GM12892 (cell line): ENCODE measurements at places on chromosomes 7 and 10.

- DNase-seq, result no peak
These were observed 49.6 kb downstream of the ABCB5 start for GRCh38 chr7:20665096-20665495.

GRCh38 chr10:132722394-132723329 lies 63.3 kb downstream of the NKX6-2 start:
- DNase-seq, result no peak

DNA sequence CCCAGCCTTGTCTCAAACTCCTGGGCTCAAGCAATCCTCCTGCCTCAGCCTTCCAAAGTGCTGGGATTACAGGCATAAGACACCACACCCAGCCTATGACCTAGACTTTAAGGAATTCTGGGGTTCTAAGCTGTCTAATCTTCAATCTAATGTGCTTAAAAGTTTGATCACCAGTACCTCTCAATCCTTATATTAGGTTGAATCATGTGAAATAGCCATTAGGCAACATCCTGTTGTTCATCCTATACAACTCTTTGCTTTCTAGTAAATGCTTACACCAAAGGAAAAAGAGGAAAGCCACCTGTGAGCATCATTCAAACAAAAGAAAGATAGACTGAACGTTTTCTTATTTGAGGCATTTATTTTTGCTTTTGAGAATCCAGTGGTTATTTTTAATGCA lies 56.0 kb downstream of the ATOH7 start:
- DNase-seq, result no peak

DNA sequence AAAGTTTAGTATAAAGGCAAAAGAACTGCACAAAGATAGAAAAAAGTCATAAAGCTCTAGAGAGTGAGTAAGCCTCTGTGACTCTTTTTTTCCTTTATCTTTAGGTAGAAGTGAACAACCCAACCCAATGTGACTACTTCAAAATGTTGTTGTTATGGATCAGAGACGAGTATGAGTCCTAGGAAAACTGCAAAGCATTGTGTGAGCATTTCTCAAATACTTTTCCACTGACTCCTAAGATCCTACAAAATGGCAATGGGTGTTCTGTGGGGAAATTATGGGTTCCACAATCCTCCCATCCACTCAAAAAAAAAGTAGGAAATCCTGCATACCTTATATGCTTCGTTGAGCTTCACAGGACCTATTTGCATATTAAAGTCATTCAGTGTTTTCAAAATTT lies 177.1 kb downstream of the DGKI start:
- DNase-seq, result no peak

DNA sequence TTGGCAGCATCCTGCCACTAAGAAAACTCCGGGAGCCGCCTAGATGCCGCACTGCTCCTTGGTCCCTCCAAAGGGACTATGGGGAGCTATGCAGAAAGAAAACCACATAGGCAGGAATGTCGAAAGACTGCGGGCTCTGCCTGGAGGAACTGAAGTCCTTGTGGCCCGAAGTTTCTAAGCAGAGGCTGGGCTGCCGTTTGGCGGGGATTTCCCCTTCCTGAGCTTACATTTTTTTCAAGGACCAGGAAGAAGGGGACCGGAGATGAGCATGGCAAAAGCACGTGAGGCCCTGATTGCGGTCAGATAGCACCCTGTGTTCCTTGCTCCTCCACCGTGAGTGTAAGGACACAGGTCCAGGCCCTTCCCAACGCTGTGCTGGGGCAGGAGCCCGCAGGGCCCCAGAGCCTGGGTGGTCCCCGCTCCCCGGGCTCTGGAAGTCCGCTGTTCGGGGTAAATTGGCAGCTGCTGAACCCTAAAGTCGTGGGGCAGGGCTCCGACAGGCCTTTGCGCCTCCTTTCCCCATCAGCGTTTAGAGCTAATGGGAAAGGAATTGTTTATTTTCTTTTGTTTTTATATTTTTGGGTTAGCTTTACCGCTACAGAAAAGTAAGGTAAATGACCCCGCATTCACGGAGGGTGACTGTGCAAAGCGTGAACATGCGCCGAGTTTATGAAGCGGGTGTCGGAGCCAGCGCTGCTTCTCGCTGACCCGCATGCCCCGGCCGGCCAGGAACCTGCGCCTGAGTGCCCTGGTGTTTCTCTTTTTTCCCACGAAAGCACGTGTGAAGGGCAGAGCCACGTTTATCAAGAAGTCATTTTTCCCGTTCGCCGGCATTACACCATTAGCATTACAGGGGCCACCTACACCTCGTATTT lies 356.5 kb upstream of the ZNF32 start:
- DNase-seq, result no peak

DNA sequence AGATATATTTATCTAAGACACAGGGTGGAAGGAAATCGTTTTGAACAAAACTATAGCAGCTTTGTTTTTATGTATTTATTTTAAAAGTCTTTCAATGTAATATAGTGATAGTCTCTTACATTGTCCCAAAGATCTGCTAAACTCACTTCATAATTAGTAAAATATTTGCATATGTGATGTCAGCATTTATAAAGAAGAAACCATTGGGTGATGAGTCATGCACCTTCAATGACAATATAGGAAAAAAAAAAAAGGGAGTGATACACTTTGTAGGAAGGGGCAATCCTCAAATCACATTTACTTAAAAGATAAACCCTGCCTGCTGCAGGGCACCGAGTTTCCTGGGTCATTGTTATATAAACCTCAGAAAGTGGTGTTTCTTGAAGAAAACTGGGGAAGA lies 112.4 kb upstream of the SEMA3C start:
- DNase-seq, result no peak

DNA sequence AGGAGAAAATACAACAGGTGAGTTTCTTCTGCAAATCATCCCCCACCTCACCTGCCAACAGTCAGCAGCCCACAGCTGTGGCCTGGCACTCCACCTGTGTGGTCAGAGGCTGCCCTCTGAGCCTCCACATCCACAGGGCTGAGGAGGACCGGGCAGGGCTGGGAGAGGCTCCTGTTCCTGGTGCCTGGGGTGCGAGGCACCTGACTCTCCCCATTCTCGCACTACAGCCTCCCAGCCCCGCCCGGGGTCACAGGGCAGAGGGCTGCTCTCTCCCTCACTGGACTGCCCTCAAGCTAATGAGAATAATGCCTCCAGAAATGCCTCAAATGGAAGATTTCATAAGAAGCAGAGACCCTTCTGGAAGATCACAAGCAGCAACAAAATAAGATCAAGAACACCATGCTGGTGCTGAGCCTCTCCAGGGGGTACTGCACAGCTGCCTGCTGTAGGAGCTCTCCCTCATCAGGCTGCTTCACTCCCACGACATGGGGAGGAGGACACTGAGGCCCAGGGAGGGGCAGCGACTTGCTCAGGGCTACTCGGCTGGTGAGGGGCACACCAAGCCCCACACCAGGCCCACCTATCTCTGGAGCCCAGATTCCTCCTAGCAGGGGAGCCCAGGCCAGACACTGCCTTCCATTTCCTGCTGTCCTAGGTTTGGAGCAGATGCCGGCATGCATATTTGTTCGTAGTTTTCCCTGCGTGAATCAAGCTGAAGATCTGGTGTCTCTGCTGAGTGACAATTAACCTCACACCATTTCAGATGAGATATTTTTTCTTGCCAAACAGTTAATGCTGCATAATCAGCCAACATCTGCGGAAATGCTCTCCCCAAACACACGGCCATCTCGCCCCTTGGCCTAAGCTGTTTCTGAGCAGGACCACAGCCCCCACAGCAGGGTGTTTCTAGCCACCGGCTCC lies 76.5 kb downstream of the FAM53B start:
- DNase-seq, result no peak

DNA sequence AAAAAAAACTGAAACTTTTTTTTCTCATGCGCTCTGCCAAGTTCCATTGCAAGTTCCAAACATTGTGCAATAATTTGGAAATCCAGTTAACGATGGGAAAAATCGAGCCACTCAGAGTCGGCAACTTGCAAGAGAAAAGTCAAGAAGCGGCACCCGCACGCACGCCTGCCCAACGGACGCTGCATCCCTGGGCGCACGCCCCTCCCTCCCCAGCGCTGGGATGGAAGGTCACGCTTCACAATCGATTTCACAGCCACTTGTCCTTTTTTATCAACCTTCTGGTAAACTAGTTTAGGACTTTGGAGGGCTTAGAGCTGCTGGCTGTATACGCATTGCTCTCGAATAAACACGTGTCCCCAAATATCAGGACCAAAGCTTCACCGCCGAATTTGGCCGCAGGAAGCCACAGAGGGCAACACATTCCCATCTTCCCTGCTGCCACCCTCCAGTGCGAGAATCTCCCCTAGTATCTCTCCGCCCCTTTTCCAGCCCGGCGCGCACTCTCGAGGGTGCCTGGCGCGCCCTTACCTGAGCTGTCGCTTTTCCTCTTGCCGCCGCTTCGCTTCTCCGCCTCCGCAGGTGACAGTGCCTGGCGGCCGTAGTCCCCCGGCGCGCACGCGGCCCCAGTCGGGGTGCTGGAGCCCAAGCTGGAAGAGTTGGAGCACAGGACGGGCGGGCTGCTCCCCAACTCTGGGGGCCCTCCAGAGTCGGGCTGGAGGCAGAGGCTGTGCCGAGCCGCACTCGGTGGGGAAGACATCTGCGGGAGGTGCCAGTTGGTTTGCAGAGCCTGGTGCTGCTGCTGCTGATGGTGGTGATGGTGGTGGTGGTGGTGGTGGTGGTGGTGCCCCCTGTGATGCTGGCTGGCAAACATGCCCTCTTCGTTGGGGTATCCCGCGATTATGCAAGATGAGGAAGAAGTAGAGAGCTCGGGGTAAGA lies 857 bp downstream of the MEOX2 start:
- DNase-seq, result no peak

GRCh38 chr7:2263176-2263575 lies 21.1 kb downstream of the NUDT1 start:
- no peak for DNase-seq

DNA sequence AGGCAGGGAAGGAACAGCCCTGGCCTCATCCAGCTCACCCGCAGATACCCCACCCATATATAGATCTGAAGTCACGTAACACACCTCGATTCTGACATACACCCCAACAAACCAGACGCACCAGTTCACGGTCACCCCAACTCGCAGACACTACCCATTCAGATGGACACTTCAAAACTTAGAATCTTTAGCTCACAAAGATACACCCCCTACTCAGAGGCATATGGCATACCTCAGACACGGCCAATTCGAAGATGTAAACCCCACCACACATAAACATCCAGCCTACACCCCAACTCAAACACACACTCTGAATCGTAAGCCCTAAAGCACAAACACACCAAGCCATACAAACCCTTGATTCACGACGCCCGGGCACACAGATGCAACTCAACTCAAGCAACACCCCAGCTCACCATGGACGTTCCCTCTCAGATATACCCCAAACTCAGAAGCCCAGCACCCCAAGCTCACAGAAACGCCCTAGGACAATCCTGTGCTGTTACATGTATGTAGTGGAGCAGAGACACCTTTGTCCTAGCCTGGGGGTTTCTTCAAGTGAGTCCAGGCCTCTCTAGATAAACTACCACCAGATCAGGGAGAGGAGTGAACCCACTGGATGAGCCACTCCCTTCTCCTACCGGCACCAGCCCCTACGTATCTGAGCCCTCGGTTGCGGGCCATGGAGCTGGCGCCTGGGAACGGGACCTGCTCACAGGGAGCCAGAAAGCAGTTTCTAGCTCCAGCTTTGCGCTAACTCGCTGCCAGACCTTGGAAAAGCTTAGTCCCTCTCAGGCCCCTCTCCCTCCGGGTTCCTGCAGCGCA lies 8.8 kb downstream of the PSD start:
- no peak for DNase-seq

DNA sequence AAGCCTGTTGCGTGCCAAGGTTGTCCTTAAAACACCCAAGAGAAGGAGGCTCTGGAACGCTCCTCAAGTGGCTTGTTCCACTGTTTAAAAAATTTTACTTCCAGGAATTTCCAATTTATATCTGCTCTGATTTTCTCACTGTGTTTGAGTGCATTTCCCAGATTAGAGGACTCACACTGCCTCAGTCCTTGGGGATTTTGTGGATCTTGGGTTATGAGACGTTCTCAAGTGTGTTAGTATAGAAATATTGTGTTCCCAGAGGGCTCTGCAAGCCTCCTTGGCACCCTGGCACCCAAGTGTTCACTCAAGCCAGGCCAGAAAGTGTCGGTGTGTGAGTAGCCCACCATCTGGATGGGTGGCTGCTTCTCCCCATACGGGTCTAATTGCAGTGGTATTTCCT lies 192.2 kb downstream of the SNX10 start:
- DNase-seq, result no peak

DNA sequence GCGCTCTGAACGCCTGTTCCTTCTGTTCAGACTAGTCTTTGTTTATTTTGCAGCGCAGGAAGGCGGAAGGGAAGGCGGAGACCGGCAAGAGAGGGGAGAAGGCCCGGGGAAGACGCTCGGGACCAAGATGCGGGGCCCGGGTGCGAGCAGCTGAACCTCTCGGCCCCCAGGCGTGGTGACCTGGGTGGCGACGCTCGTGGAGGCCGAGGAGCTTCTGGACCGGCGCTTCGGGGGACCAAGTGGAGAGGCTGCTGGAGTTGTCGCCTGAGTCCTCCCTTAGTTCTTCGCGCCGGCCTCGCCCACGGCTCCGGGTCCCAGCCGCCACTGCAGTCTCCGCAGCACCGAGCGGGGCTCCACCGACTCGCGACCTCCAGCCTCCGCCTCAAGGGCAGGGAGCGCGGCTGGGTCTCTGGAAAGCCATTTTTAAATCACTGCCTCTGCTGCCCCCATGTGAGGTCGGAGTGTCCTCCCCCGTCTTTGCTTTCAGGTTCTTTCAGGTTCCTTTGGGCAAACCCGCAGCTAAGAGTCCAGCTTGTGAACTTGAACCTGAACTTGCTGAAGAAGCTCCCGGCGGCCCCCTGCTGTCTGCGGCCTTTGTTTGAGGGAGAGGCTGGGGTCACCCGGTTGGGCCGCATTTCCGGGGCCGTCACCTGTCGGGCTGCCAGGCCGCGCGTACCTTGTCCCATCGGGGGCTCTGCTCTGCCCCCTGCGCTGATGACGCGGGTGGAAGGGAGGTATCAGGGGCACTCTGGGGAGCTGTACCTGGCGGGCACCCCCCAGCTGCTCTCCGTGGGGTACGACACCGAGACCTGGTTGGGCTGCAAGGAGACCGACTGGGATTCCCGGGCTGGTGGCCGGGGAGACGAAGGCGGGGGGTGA lies 136.0 kb downstream of the KIF20B start:
- peak; percentile 16 for DNase-seq

- peak; percentile 23 for DNase-seq
These were observed 20.0 kb upstream of the GALNTL5 start for GRCh38 chr7:151936207-151936606.

GRCh38 chr10:32263300-32263699 lies 83.7 kb downstream of the EPC1 start:
- DNase-seq, result no peak

DNA sequence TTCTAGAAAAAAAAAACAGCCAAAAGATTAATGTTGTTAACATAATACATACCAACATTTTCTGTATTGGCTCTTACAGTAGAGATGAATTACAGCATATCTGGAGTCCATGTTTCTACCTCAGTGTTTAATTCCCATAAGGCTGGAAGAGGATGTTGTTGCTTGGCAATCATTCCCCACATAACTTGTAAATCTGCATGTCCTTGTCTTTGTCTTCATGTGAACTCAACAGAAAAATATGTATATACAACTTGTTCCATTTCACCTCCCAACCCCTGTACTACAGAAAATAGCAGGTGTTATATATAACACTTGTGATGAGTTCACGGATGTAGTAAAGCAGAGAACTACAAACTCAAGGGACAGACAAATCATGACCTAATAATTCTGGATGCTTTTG lies 160.9 kb upstream of the SEMA3C start:
- no peak for DNase-seq

GRCh38 chr7:70953796-70954195 lies 178.1 kb upstream of the GALNT17 start:
- DNase-seq, result no peak
